ENCODE measurements at places on chromosomes 3 and 15.

DNA sequence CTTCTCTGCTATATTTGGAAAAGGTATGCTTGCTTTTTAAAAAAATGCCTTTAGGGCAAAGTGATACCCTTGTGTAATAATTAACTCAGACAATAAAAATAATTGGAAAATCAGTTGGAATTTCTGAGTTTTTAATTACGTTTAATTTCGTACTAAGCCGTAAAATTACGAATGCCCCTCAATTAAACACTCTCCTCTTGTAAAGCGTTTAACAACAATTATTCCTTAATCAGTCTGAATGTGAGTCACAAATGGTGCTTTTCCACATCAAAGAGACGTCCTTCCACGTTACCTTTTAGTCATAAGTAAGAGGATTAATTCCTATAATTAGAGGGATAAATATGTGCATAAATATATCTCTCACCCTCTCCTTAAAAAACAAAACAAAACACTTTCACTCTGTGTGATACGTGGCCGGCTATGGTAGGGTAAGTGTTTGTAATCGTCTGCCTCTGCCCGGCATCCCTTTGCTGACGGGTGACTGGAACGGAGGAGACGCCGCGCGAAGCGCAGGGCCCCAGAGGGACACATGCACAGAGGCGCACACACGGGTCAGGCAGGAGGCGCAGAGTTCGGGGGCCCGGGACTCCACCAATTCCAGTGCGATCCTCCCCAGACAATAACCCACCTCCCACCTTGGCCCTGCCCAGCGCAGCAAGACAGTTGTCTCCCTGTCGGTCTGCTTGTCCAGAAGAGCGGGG, 9.7 kb upstream of the MEIS2 start:
- DNase-seq, result no peak

DNA sequence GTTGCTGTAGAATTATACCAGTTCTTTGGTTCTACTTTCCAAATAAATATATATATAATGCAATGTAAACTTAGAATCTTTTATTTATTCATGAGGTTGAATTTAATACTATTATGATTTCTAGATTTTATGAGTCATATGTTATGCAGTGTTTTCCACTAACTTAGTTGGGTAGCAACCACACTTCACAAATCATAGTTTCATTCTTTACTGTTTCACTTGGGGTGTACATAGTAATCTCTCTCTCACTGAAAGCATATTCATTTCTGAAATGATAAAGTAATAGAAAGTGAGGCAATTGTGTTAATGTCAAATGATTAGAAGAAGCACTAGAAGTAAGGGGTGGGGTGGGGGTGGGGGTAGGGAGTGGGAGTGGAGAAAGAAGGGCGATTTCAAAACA, 52.6 kb downstream of the IQCH start:
- DNase-seq, result no peak

- DNase-seq, result no peak
Measured at GRCh38 chr15:62665449-62665848, 377.1 kb upstream of the TPM1 start.

DNA sequence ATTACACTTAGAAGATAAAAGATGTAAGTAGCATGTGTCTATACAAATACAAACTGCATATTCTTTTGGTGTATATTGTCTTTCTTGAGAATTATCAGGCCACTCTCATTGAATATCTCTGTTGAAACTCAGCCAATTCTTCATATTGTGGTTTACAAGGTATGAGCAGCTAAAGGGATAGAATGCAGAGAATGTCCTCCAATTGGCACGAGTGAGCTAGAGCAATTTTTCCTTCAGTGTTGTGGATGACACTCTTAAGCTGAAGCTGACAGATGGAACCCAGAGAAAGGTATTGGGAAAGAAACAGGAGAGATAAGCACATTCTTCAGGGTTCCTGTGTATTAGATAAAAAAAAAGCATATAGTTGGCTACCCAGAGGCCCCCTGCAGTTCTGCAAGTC, 453.1 kb downstream of the EPHA3 start:
- no peak for DNase-seq

GRCh38 chr3:127784865-127785710, 37.2 kb downstream of the MGLL start:
- DNase-seq, result no peak

DNA sequence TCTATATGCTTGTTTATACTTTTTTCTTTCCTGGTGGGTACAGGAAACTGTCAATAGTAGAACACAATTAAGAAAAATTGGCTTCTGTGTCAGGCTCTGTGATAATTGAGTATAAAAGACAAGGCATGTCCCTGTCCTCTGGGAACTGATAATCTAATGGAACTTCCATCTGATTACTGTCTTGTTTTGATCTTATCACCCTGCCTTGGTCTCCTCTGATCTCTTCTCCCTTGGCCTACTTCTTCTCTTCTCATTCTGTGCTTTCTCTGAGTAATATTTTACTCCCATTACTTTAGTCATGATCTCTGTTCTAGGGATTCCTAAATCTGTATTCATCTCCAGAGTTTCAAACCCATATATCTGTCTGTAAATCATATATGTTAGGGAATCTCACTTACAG, 14.6 kb downstream of the UBE2Q2 start:
- DNase-seq, result no peak

GRCh38 chr3:32220006-32220405, 18.5 kb upstream of the CMTM8 start:
- no peak for DNase-seq

DNA sequence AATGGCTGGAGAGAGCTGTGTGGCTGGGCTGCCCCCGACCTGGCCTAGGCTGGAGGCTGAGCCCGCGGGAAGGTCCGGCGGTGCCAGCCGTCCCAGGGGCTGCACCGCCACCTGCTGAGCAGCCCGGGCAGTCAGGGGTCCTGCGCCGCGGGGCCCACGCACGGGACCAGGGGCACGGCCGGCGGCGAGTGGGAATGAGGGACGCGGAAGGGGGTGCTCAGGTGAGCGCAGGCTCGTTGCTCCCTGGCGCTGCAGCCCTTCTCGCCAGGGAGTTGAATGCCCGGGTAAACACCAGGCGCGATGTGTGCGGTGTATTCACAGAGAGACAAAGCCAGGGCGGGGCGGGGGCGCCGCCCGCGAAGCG, 666 bp upstream of the SEMA3F start:
- DNase-seq, result no peak

DNA sequence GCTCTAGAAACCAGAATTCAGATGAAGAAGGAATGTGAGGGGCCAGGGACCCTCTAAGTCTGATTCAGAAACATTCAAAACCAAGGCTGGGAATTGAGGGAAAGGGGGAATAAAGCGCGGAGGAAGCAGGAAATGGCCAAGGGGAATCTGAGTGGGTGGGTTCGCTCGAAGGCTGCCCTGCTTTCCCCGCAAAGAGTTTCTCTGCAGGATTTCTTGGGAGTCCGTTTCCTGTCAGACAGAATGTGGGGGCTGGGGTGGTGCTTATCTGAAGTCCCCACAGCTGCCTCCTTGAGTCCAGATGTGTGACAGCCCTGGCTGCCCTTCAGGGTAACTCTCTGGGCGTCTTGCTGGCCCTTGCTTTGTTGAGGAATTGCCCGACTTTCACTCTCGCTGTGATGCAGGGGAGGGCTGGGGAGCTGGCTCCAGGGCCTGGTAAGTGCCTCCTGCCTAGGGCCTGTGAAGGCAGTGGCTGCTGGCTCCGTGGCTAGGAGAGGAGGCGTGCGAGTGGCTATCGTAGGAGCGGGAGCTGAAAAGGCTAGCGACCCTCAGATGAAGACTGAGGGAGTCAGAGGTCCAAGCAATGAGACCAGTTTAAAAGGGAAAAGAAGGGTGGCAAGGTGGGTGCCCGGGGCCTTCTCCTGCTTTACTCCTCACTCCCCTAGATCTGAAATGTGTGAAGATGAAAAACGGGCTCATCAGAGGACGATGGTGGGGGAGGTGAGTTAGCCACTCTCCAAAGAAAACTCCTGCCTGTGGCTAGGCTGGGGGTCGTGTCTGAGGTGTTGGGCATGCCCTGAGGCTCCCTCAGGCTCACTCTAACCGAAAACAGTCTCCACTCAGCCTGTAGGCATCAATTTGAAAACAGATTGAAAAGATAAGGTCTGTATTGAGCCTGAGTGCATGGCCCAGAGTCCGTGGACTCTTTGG, 143.9 kb upstream of the UMPS start:
- no peak for DNase-seq

DNA sequence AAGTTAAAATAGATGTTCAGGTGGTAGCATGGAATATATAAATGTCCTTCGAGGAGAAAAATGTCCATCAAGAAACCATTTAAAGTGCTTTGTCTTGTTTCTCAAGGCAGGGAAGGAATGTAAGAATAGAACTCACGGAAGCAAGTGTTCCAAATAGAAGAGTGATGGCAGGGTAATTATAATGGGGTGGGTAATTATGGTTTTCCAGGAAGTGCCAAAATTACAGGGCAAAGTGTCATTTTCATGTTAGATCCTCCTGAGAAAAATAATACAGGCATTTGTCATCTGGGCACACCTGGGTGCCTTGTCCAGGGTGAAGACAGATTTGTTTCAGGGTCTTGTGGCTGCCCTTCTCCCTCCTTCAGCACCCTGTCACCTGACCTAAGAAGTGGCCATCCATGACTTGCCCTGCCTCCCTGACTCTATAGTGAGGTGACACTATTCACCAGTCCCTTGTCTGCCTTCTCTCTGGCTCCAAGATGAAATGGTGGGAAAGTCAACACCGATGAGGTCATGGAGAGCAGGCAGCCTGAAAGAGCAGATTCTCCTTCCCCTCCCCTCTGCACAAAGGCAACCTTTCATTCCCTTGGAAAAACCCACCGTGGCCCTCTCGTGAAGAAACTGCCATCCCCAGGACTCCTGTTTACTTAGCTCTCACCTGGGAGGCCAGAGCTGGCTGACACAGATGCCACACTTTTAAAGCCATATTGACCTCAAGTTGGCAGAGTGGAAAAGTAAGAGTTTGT, 45.1 kb upstream of the AMOTL2 start:
- no peak for DNase-seq

- no peak for DNase-seq
Measured at GRCh38 chr3:4030624-4031023, 231.4 kb downstream of the LRRN1 start.

- DNase-seq, result no peak
Measured at GRCh38 chr3:19744047-19744446, 190.0 kb downstream of the EFHB start.

- no peak for DNase-seq
Measured at GRCh38 chr15:77489647-77490046, 69.0 kb downstream of the HMG20A start.

GRCh38 chr3:32305361-32305876, 66.9 kb downstream of the CMTM8 start:
- no peak for DNase-seq
